ENCODE measurements at places on chromosomes 5 and 9.

DNA sequence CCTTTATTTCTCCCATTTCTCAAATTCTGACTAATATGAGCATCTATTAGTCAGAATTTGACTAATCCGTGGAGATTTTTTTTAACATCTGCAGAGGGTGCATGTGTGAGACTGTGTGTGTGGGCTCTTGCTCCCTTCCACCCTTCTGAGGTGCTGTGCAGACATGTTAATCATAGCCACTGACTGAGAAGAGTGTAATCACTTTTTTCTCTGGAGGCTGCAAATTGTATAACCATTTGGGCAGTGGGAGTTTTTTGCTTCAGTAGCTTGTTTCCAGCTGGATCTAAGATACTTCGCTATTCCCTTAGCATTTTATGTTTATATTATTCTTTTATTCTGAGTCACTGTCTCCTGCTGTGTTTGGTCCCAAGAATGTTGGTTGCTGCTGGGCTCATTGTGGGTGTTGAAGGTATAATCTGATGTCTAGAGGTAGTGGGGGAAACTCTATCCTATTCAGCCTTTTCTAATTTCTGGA, 66.2 kb downstream of the ARHGEF28 start:
- DNase-seq = no peak

DNA sequence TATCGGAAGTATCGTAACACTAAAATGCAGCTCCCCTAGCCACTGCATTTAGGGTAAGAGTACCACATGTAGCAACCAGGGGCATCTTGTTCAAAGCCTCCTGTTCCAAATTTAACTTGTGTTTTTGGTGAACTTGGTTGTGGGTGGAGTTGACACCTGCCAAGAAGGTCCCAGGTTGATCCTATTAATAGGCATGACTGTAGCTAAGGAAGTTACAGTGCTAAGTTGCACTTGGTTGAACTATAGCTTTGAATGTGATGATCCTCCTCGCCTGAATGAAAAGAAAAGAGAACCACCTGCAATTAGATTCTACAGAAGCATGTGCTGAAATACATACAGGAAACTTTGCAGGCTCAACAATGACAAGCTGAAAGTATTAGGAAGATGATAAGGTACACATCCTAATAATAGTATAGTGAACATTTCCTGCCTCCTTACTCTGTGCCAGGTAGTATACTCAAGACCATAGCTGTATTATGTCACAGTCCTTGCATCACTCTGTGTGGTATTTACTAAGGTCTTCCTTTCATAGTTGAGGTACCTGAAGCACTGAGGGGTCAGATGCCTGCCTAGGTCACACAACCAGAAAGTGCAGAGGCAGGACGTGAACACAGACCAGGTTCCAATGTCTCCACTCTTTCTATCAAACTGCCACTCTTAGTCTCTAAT, 64.5 kb upstream of the PIP5K1B start:
- no peak for DNase-seq

DNA sequence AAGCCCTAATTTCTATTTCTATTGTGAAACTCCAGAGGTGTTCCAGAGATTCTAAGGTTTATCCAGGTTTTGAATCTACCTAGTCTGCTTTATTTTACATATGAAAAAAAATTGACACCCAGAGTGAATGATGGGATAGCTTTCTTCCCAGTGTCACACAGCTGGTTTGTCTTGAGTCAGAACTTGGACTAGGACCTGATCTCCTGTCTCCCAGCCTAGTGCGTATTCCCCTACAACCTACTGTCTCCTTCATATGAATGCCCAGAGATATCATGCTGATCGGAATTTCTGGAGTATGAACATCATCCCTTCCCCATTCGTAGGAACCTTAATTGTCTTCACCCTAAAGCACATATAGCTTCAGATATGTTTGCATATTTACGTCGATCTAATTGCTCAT, 524.2 kb downstream of the SPATA31D1 start:
- DNase-seq = no peak

GRCh38 chr9:4798281-4799032, 5.7 kb downstream of the RCL1 start:
- no peak for DNase-seq

GRCh38 chr5:1879292-1880263, 3.1 kb downstream of the IRX4 start:
- no peak for DNase-seq

DNA sequence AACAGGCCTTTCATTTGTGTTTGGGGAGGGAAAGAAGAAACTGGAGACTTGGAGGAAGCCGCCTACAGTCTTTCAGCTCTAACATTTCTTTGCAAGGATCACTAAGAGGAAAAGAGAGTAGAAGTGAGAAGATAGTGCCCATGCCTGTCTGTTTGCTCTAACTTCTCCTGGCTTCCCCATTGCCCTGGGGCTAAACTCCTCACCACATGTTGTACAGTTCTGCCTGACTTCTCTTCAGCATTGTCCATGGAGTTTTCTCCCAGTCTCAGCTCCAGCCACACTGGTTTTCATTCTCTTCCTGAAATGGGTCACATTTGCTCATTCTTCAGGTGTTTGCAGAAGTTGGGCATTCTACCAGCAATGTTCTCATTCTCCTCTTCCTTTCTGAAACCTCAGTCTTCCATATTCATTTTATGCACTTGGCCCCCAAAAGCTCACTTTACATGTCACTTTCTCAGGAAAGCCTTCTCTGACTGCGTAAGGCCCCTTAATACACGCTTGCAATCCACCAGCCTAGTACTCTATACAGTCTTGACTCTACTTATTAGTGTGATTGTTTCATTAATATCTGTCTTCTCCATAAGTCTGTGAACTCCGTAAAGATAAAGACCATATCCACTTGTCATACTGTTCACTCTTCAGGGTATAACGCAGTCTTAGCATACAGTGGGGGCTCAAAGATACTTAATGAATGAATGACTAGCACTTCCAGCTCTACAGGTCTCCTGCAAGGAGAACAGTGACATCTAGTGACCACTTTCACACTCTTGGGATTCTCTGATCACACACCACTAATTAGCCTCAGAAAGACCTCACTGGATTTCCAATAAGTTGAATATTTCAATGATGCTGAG, 40.2 kb upstream of the TRIM32 start:
- no peak for DNase-seq

DNA sequence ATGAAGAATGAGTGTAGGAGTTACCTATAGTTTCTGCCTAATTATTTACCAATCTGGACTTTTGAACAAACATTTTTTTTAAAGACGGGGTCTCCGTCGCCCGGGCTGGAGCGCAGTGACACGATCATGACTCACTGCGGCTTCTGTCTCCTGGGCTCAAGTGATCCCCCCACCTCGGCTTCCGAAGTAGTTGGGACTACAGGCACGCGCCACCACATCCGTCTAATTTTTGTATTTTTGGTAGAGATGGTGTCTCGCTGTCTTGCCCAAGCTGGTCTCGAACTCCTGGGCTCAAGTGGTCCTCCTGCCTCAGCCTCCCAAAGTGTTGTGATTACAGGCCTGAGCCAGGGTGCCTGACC, 1.5 kb downstream of the CTNNA1 start:
- no peak for DNase-seq

DNA sequence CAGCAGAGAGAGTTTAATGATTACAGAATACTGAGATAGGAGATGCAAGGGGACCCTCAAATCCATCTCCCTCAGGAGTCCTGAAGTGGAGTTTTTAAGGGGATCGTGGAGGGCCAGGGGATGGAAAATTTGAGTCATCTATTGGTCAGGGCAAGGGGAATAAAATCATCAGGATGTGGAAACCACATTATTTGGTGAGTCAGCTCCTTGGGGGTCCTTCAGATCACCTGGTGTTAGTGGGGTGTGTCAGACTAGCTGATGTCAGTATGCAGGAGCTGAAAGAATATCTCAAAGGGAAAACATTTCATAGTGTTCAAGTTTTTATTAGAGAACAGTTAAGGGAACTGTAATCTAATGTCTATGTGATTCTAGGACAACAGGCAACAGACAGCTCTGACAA, 183.0 kb upstream of the FTMT start:
- DNase-seq = no peak

DNA sequence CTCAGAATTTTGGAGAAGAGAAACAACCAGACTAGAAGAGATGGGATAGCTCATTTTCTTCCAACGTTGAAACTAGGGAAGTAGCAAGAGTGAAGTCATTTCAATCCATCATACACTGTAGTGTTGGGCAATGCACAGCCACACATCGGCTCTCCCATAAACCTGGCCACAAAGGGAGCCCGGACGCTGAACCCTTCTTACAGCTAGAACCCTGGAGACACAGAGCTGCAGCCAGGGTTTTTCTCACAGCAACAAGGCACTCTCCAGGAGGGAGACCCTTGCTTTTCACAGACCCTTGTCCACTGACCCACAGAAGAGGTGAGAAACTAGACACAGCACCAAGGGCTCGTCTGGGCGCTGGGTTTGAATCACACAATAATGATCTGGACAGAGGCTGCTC, 101.4 kb upstream of the FSTL4 start:
- no peak for DNase-seq

- DNase-seq = no peak
These were observed 133.7 kb upstream of the FBXL17 start for GRCh38 chr5:108515517-108516105.

- no peak for DNase-seq
These were observed 44.7 kb upstream of the ZNF608 start for GRCh38 chr5:124790895-124791732.

- no peak for DNase-seq
These were observed 2.9 kb downstream of the RPL12 start for GRCh38 chr9:127448112-127448805.

DNA sequence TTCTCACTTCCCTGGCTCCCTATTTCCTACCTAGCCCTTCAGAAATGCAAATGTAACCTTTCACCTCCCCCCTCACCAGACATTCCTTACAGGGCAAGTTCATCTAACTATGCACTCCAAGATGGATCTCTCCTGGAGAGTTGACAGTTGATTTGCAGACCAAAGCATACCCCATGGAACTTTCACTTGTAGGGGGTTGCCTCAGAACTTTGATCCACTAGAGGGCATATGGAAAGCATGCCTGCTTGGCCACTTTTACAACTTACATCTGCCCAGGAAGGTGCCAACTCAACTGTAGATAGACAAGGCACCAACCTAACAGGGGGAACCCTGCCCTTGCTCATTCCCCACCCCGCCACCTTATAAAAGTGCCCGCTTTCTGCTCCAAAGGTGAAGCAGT, 187.8 kb downstream of the NXNL2 start:
- DNase-seq = no peak

DNA sequence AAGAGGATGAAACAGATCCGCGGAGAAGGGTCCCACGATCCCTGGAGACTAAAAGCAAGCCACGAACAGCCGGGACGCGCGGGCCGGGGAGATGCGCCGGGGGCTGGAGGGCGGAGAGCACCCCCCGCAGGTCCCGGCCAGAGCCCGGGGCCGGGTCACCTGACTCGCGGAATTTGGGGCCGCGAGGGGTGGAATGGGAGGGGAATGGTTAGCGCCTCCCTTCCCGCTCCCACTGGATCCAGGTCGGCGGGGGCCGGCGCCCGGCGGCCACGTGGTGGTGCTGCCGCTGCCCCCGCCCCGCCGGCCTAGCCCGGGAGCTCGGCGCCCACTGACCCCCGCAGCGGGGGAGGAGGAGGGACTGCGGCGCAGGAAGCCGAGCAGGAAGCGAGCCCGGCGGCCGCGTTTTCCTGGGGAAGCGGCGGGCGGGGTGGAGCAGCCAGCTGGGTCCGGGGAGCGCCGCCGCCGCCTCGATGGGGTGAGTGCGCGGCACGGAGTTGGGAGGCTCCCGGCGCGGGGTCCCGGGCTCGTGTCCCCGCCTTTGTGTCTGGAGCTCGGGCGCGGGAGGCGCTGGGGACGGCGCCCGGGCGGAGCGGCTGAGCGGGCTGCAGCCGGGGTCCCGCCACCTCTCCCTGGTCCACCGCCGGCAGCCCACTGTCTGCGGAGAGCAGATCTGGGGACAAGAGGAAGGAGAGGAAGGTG, at the start of gene RAI14:
TSS of gene RAI14 (plus strand) at position 328 of the 699 bp plus-strand sequence. CDS start 30,592 bp downstream, outside the sequence.
- no peak for DNase-seq

DNA sequence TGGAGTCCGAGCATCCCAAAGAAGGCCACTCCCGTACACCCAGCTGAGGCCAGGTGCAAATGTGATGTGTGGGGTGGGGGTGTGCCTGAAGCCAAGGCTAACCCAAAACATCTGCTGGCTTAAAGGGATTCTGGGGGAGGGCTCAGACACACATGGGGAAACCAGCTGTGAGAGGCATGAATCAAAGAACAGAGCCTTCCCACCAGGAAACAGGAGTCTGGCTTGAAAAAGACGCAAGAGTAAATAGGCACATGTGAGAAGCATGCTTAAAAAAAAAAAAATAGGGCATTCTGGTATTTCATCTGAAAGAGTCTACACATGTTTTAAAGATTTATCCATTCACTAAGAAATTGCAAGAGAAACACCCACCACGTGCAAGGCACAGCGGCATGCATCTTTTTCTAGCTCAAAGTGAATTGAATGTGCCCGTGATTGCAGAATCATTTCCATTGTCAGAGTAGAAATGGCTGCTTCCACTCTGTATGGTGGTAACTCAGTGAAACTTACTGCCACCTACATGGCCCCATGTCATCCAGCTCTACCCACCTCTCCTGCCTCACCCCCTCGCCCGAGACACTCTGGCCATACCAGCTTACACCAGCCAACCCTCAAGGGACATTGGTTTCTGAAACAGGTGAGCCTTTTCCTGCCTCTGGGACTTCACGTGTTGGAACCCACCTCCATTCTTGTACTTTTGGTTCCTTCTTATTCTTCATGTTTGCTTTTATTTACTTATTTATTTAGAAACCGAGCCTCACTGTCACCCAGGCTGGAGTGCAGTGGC, 71.5 kb downstream of the SEMA5A start:
- DNase-seq = no peak

- DNase-seq = no peak
These were observed 1.2 kb downstream of the C9orf72 start for GRCh38 chr9:27572061-27572460.

- DNase-seq = no peak
These were observed 185.3 kb downstream of the IRX1 start for GRCh38 chr5:3780907-3781306.

DNA sequence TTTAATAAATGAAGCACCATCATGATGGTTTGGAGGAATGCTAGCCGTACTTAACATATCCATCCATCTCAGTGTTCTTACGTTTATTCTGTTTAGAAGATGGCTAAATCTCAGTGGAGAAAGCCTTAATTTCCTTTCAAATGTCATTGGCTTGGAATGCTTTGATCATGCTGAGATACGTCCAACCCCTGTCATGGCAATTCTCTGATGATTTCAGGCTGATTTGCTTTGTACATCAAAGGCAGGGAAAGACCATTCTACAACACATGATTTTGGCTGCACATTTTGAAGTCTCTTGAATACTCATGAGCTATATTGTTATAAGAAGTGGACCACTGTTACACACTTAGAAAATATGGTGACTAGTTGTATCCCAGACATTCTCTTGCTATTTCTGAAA, 1048.4 kb downstream of the MAT2B start:
- DNase-seq = no peak

- DNase-seq = no peak
These were observed 65.9 kb downstream of the CRB2 start for GRCh38 chr9:123421801-123422455.

All from effector CD4-positive, alpha-beta T cell (primary cell).